NCI-H524 (cell line): ENCODE measurements at places on chromosomes 7 and 10.
A peak's percentile ranks its signal among the peaks of the same experiment; 100 is the strongest.

- DNase-seq = no peak
These were observed 92.1 kb downstream of the PPP1R3C start for GRCh38 chr10:91540733-91541132.

GRCh38 chr10:100348389-100348927 lies 1.4 kb downstream of the SCD start:
- no peak for DNase-seq

DNA sequence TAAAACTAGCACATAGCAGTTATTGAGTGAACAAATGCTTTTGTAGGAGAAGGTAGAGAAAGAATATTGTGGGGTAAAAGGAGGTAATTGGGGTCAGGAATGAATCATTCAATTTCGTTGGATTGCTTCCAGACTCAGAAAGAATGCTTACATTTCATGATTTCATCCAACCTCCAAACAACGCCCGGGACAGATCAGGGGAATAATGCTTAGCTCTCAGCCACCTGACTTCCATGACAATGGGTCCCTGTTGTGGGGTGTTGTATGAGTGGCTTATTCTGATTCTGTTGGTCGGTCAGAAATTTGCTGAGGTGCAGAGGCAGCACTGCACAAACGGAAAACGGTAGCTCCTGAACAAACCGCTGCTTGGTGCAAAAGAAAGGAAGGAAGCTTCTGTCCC lies 24.0 kb upstream of the INPP5F start:
- DNase-seq = no peak

- no peak for DNase-seq
These were observed 6.7 kb upstream of the IMMP2L start for GRCh38 chr7:111568870-111569462.

DNA sequence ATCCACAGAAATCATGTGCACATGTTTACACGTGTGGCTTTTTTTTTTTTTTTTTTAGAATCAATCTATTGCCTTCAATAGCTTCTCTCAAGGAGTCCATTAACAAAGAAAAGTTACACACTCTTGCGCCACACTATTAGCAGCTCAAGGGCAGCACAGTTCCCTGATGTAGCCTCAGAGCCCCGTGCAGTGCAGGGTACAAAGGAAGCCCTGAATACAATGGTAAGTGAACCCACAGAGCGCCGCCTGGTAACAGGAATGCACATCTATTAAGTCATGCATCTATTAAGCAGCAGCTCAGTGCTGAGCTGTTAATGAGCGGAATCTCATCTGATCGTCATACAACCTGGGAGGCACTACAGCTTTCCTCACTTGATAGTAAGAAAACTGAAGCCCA lies 113.7 kb upstream of the PDLIM1 start:
- no peak for DNase-seq

GRCh38 chr7:84022684-84023308 lies 171.8 kb downstream of the SEMA3A start:
- DNase-seq = peak; percentile 41

GRCh38 chr7:151845412-151846205 lies 31.3 kb downstream of the PRKAG2 start:
- DNase-seq = no peak

GRCh38 chr10:34236931-34237330 lies 578.2 kb downstream of the PARD3 start:
- DNase-seq = peak; percentile 20

- DNase-seq = no peak
These were observed 108.2 kb downstream of the COL26A1 start for GRCh38 chr7:101470668-101471487.

DNA sequence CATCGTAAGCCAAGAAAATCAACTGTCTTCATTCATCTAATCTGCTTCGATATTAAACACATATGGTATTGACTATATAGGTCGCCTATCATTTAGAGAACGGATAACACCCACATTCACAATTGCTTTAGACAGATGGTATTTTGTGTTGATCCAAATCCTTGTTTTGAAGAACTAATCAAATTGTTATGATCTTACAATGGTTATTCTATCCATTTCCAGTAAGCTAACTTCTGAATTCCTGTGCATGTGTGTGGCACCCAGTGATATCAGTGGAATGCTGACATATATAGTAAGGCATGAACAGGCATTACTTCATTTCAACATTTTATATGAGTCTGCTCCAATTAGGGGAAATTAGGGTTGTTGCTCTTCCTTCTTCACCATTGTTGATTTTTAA lies 98.8 kb downstream of the SEMA3E start:
- DNase-seq = no peak

DNA sequence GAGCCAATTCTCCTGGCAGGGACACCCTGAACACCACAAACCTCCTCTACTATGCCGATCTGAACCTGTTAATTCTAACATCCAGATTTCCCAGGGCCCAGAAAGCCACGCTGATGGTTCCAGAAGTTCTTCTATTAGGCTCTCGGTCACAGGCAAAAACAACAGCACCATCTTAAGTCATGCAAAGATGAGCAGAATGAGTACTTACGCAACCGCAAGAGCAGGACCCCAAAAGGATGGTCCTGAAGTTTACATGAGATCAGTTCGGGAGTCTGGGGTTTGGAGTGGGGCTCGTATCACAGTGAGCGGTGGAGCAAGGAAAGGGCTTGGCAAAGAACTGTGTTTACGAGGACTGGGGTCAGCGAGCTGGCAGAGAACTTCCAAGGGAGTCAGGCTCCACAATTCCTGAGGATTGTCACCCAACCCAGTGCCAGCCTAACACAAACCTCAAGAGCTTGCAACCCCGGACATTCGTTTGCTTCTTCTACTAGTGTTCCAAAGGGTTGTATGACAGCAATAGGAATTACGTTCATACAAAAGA lies 532.6 kb downstream of the TNS3 start:
- DNase-seq = no peak

GRCh38 chr10:58621379-58622077 lies 108.9 kb downstream of the BICC1 start:
- no peak for DNase-seq

DNA sequence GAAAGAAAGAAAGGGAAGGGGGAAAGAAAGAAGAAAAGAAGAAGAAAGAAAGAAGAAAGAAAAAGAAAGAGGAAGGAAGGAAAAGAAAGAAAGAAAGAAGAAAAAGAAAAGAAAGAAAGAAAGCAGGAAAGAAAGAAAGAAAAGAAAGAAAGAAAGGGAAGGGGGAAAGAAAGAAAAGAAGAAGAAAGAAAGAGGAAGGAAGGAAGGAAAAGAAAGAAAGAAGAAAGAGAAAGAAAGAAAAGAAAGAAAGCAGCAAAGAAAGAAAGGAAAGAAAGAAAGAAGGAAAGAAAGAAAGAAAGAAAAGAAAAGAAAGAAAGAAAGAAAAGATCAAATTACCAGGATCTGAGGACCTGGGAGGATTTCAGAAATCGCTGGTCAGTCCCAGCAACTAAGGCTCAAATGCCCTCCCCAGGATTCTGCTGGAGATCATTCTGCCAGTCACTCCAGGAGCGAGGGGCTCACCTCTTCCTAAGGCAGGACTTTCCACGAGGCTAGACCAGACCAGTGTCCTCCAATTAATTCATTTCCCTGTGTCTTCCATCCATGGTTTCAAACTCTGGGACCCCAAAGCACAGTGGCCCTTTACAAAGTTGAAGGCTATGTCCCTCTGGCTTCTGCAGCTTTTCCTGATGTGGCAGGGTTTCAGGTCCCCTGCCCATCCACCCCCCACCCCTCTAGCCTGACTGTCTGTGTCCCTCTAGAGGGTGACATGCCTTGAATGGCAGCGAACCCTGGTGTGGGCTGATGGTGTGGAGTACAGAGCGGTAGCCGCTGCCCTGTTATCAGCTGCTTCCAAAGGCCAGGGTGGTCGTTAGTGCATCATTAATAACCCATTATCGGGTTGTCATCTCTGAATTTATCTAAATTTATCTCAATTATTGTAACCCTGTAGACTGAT lies 77.9 kb downstream of the PARP12 start:
- DNase-seq = no peak

- no peak for DNase-seq
These were observed 242.6 kb downstream of the MAD1L1 start for GRCh38 chr7:1990001-1990670.

- DNase-seq = no peak
These were observed 36.0 kb downstream of the SPAG6 start for GRCh38 chr10:22381262-22381661.

GRCh38 chr10:132605390-132605789 lies 67.8 kb downstream of the INPP5A start:
- no peak for DNase-seq
